Activated CD4-positive, alpha-beta T cell treated with anti-CD3 and anti-CD28 coated beads for 36 hours (primary cell): ENCODE measurements at places on chromosomes 4 and X. TPM values are rescaled to one million over a fixed set of nuclear protein-coding genes. Genes with fewer than 3 reads are reported as not detected.

DNA sequence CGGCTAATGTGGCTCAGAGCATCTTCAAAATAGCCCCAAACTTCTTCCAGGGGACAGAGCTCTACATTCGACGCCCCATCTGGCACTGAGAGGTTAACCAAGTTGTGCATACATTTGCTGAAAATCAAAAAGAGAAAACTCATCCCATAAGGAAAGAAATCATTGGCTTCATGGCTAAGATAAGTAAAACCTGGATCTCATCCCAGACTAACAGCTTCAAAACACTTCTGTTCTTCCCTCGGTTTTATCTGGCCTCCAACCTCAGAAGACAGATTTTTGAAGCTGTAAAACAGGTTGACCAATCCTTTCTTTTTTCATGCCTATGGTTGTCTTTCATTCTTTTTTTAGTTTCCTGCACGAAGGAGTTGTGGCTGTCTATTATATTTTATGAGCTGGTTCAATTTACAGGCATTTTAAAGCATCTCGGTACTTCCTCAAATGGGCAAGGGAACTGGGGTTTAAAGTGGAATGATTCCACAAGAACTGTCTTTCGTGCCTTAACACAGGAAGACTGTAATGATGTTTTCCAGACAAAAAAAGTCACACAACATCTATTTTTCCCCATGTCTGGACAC lies 107.6 kb downstream of the DLG3 start:
- no peak for DNase-seq

USP53 gene
- total RNA-seq: 11.4 TPM

ANK2 gene
- 2.1 TPM for total RNA-seq

DNA sequence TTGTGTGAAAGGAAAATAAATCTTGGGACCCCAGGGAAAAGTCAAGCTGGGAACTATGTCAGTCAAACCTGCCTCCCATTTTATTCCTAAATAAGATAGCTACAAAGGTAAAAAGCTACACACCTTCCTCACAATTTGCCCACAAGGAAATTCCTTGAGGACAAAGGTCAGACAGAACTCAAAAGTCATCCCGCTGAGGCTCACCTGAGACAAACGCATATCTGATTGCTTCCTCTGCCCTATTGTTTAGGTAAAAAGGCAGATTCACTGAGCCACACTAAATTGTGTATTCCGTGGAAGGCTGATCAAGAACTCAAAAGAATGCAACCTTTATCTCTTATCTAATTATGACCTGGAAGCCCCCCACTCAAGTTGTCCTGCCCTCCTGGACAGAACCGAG lies 58.7 kb upstream of the MAML3 start:
- no peak for DNase-seq

GRID2 gene
- not detected for total RNA-seq

GRCh38 chr4:39464886-39465501 lies 6.1 kb downstream of the LIAS start:
- DNase-seq: no peak

DNA sequence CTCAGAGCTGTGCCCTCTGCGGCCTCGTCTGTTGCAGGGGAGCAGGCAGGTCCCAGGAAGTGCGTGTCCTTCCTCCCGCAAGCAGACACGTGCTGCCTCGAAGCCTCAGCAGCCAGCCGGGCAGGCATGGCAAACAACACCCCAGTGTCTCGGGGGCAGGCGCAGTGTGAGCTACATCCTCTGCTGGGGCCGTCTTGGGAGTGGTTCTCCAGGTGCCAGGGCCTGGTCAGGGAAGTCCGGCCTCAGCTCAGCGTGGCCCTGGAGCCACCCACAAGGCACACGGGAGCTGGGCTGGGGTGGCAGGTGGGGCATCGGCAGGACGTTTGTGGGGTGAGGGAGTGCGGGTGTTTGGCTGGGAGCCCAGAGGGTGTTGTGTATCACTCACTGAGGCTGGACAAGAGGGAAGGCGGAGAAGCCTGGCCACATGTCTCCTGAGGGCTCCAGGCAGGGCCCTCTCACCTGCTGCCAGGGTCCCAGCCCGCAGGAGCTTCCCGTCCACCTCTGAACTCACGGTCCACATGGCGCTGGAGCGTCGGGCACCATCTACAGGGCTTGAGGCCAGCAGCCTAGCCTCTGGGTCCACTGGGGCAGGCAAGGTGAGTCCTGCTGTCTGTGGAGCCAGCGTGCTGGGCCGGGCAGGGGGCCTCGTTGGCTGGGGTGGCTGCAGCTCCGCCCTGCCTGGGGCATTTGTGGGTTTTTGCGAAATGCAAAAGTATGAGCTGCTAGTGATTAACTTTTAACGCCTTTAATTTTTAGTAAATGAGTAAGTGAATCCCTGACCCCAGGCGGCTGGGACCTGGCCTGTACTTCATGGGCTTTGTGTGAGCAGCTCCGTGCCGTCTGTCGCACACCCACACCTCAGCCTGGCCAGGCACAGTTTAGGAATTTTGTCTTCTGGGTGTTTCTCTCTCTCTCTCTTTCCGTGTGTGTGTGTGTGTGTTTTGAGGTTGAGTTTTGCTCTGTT lies 17.3 kb upstream of the UVSSA start:
- DNase-seq: peak; percentile 50

RIBC1 gene
- 0.95 TPM for total RNA-seq

DNA sequence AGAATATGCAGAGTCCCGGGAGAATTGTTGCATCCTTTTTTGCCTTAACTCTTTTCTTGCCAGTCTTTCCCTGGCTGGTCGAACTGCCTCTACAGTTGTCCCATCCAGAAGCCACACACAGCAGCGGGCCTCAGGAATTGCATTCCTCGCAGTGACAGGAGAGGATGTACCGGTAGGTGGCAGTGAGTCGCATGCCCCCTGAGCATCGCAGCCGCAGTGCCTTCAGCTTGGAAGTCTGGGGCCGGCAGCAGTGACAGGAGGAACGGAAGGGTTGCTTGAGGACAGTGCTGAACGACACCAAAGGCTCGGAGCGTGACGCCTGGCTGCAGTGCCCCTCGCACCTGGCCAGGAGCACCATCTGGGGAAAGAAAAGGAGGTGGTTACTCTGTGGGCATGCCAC lies 23.5 kb downstream of the NDP start:
- peak; percentile 50 for DNase-seq

GRCh38 chrX:68121835-68122234 lies 311.5 kb downstream of the OPHN1 start:
- DNase-seq: no peak

GRCh38 chrX:68409194-68409593 lies 24.1 kb downstream of the OPHN1 start:
- DNase-seq: no peak

DNA sequence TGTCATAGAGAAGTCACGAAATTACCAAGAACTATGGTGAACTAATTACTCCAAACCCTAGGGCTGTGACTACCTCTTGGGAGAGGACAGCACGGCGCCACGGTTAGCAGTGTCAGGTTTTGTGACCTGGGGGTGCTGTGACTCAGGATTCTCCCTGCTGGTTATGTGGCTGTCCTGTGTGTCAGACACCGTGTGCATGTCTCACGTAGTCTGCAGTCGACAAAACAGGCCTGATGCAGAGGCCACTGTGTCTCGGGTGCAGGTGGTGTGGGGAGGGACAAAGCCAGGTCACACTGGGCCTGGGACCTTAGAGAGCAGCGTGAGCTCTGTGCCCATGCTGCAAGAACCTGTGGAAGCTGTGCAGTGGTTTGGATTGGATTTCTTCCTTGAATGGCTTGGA lies 34.1 kb downstream of the TNIP2 start:
- DNase-seq: peak; percentile 28

GRCh38 chr4:74266081-74266480 lies 42.2 kb upstream of the EPGN start:
- DNase-seq: no peak

CLNK gene
- not detected for total RNA-seq

COX7B2 gene
- not detected for total RNA-seq
